ENCODE measurements at places on chromosomes 12 and 14.

DNA sequence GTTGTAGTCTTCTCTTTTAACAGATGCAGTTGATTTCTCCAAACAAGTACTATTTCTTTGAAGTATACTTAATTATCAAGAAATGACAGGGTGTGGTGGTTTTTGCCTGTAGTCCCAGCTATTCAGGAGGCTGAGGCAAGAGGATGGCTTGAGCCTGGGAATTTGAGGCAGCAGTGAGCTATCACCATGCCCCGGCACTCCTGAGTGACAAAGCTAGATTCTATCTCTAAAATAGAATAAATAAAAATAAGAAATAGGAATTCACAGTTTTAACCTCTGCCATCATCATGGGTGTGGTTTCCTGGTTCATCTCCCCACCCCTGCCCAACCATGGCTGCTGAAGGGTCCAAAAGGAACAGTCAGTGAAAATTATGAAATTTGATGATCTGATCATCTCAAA, 290.2 kb upstream of the FLRT2 start:
- DNase-seq, result no peak

- DNase-seq, result no peak
Observed at GRCh38 chr14:63650256-63650952, 8.7 kb upstream of the WDR89 start.

DNA sequence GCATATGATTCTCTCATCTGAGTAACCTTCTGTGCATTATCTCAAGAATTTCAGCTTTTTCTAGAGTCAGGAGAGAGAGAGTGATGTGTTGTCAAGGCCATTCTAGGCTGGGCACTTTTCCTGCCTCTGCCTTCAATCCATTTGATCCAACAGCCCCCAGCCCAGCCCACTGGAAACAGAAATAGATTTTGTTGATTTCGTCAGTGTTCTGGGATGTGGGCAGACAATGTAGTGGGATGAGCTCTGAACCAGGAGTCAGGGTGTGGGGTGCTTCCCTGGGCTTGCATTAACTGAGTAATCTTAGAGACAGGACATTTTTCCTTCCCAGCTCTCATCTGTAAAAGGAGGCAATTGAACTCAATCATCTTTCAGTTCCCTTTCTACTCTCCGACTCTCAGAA, 42.5 kb upstream of the RPH3A start:
- no peak for DNase-seq

- DNase-seq, result no peak
Observed at GRCh38 chr12:38711054-38711453, 194.3 kb downstream of the CPNE8 start.

- DNase-seq, result no peak
Observed at GRCh38 chr14:47060050-47060449, 408.5 kb upstream of the RPL10L start.

- no peak for DNase-seq
Observed at GRCh38 chr14:80186301-80186800, 25.0 kb downstream of the DIO2 start.

GRCh38 chr12:113051759-113052158, 4.8 kb upstream of the DTX1 start:
- no peak for DNase-seq

DNA sequence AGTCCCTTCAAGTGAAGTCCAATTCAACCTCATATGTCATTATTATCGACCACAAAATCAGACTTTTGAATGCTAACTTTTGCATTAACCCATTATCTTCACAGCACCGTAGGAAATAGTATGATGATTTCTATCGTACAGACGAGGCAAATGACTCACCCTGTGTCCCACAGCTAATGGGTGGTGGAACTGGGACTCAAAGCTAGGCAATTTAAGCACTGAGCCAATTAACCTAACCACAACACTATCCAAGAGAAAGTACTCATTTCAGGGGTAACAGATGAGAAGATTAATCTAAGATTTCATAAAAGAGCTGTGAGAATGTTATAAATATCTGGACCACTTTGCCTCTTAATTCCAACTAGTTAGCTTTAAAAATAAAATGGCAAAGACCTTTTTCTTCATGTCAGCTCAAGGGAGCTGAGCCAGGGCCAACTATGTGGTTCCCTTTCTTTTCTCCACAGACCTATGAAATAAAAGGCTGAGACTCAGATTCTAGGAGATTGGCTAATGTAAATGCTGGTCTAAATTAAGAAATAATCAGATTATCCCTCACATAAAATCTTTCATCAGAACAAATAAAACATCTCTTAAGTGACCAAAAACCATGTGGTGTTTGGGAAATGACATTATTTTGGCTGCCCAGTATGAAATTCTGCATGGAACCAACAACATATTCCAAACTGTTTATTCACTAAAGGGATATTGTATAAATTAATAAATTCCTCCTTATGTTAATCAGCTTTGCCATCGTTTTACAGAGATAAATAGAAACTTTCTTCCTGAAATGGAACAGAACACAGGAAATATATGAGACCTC, 4.9 kb downstream of the PTGER2 start:
- no peak for DNase-seq

- no peak for DNase-seq
Observed at GRCh38 chr12:31984806-31985591, 25.8 kb downstream of the RESF1 start.

- DNase-seq, result no peak
Observed at GRCh38 chr12:111825509-111825908, 16.5 kb upstream of the MAPKAPK5 start.

- no peak for DNase-seq
Observed at GRCh38 chr14:105503296-105503640, 12.2 kb downstream of the TEDC1 start.

DNA sequence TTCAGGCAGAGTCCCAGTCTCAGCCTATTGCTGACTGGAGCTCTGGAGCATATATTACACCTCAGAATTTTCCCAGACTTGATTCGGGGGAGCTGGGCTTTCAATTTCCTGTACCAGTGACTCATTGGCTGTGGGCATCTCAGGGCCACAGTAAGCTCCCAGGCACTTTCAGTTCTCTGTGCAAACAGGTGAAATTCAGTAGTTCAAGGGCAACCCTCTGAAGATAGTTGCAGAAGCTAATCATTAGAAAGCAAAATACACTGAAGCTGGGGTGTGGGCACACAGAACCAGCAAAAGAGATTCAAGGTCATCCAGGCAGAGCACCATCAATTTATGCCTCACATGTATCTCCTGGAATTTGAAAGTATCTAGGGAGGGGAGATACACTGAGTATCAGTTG, 8.1 kb upstream of the NIN start:
- no peak for DNase-seq

GRCh38 chr12:18684430-18684829, 53.4 kb downstream of the PLCZ1 start:
- no peak for DNase-seq

- no peak for DNase-seq
Observed at GRCh38 chr14:96265383-96266095, 9.5 kb downstream of the BDKRB1 start.

GRCh38 chr14:24403294-24403998, 4.6 kb downstream of the NYNRIN start:
- DNase-seq, result peak; percentile 58

DNA sequence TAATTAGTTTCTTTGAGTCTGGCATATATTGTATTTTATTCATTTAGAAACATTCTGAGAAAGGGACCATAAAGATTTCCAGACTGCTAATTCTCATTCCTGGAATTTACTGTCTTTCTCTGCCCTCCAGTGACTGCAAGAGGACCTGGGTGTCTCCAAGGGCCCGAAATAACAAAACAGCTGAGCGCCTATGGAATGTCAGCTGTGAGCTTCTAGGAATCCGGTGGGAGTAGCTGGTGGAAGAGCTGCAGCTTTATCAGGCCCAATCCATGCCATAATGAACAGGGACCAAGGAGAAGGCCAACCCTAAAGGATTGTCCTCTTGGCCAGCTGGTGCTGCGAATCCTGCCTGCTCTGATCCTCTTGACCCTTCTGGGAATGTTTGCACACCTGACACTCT, 31.9 kb downstream of the RDH12 start:
- DNase-seq, result no peak

GRCh38 chr14:90900476-90901083, 84.3 kb upstream of the TTC7B start:
- no peak for DNase-seq

DNA sequence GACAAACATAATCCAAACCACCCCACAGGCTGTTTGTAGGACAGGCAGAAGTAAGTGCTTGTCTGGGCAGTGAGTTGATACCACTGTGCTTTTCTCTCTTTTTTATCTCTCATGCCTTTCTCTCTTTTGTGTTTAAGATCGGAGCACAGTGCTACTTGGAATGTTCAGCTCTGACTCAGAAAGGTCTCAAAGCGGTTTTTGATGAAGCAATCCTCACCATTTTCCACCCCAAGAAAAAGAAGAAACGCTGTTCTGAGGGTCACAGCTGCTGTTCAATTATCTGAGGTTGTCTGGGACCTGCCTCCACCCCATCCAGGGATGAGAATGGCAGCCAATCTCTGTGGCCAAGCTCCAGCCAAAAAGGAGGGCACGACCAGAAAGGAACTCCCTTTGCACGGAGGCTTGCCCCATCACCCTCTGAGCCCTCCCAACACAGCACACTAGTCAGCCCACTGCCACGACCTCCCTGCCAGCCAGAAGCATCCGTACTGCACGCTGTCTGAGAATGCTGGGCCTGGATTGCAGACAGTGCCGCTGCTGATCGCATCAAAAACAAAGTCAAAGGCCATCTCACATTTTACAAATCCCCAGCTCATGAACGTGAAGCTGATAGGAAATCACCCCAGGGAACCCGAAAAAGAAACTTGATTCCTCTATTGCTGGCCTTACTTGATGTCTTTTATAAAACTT, 27.8 kb downstream of the GPHB5 start:
- DNase-seq, result no peak

DNA sequence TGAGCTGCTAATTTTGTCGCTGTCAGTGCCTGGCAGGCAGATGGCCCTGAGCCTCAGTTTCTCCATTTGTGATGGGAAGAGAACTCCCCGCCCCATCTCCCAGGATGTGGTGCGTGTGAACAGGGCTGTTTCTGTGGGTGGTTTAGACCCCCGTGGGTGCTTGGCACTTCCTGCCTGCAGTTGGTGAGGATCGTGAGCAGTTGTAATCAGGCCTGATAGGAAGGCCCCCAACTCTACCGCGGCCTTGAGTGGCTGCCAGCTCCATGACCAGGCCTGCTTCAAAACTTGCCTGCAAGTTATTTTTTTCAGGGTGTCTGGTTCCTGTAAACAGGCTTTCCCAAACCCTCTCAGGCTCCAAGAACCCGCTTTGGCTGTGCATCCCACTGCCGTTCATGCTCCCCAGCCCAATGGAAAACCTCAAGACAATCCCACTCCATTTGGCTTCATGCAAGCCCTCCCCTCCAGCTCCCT, 138.4 kb downstream of the ZFP36L1 start:
- peak; percentile 46 for DNase-seq

DNA sequence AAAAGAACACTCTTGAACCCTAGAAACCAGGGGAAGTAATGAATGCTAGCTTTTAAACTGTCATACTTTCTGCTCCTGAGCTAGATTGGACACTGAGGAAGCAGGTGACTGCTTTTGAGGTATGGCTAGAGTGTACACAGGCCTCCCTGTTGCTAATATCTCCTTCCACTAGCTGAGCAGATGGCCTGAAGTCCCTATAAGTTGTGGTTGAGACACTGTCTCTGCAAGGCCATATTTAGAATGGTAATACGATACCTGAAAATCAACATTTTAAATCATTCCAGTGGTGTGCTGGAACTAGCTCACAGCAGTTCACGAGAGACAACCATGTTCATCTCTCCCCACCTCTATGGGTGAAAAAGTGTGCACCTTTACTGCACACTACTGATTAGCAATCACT, 46.4 kb upstream of the BMP4 start:
- no peak for DNase-seq

DNA sequence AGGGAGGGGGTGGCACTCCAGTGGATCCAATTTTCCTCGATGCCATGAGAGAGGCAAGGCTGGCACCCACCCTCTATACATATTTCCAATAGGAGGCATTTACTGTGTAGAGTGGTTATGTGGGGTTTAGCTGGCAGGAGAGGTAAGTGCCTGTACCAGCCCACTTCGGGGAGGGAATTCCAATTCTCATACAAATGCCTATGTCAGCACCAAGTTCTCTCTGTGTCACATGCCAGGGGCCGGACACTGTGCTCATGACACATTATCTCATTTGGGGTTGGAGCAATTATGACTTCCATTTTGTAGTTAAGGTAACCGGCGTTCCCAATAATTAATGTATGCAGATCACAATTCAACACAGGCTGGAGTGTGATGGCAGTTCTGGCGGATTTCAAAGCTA, 284.3 kb downstream of the KSR2 start:
- DNase-seq, result no peak

- DNase-seq, result no peak
Observed at GRCh38 chr14:67798731-67799130, 17.7 kb downstream of the ZFYVE26 start.

DNA sequence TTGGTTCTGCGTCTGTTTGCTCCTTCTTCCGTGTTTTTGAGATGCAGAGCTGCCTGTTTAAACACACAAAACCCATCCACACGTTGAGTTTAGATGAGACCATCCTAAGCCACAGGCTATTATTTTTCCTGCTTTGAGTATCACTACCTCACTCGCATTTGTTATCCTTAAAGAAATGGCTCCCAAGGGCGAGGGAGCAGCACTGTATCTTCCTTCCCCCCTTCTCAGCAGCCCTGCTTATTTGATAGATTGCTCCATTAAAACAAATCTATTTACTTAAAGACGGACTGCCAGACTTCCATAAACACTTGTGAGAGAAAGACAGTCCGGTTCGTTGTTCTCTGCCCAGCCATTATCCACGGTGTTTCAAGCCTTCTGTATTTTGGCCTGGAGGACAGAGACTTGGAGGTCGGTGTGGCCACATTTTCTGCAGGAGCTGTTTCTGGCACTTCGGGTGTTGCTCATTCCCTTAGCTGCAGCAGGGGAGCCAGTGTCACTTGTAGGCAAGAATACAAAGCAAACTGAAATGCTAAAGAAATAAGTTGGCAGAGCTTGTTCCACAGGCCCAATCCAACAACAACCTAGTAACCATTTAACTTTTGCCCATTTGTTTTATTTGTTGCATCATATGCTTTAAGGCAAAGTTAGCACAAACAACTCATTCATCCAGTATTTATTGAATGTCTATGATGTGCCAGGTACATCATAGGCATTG, 275.4 kb downstream of the TTC6 start:
- DNase-seq, result no peak

- DNase-seq, result peak; percentile 25
Observed at GRCh38 chr14:104186575-104186974, 48.2 kb downstream of the KIF26A start.

DNA sequence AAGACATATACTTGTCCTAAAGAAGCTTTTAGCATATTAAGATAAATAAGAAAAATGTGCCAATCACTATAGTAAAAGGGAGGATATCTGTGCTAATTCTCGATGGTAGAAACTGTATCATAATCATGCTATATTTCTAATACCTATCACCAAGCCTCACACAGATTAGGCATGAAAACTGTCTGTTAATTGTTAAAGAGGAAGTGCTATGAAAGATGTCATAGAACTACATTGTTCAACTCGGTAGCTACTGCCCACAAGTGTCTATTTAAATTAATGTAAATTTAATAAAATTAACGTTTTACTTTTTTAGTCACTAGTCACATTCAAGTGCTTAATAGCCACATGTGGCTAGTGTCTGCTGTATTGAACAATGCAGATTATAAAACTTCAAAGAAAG, 77.5 kb upstream of the KICS2 start:
- no peak for DNase-seq
